Dorsolateral prefrontal cortex (tissue), 122 donors: ENCODE measurements at places on chromosomes 3 and 15.
A peak's percentile ranks its signal among the peaks of the same experiment; 100 is the strongest.

GRCh38 chr3:197137751-197138150, 108.1 kb upstream of the MELTF start:
- no peak for DNase-seq

GRCh38 chr15:61835496-61836106, 224.6 kb downstream of the VPS13C start:
- peak; percentile 56 for DNase-seq

DNA sequence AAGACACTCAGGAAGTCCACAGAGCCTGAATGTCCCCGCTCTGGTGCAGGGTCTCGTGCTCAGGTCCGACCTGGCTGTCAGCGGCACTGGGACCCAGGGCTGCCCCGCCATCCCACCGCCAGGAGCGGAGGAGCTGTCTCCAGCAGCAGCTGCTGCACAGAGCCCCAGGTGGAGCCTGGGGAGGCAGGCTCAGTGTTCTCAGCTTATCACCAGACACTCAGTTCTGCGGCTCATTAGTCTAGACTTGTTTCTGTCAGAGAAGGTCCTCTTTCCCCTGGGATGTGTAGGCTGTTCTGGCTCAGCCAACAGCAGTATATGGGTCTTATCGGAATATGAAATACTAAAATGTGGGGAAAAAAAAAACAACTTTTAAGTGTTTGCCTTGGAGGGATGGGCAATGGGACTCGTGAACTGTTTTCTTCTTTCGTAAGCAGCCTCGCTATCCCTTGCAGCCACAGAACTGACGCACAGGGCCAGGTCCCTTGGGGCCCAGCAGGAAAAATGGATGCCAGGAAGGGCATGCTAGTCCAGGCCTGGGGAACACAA, 75.9 kb downstream of the KLF13 start:
- DNase-seq: no peak

- peak; percentile 30 for DNase-seq
Measured at GRCh38 chr15:60590935-60591495, 112.1 kb upstream of the ICE2 start.

DNA sequence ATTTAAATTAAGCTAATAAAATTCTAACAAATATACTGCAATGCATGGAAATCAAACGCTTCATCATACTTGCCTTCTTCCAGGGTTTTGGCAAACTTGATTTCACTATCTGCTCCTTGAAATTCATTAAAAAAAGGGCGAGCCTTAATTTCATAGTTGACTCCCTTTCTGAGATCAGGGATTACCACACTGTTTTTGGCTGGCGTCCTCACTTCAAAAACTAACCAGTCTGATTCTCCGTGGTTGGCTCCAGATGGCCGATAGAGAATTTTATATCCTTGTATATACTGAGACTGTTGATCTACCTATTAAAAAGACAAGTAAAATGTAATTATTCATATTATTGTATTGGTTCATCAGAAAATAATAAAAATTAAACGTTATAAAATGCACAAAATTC, 1106.8 kb downstream of the ROBO1 start:
- no peak for DNase-seq

GRCh38 chr3:169454823-169455222, 208.7 kb downstream of the MECOM start:
- DNase-seq: no peak

GRCh38 chr3:100802126-100802525, 92.8 kb downstream of the TFG start:
- no peak for DNase-seq

- no peak for DNase-seq
Measured at GRCh38 chr3:184567946-184568559, 6.5 kb downstream of the EPHB3 start.

DNA sequence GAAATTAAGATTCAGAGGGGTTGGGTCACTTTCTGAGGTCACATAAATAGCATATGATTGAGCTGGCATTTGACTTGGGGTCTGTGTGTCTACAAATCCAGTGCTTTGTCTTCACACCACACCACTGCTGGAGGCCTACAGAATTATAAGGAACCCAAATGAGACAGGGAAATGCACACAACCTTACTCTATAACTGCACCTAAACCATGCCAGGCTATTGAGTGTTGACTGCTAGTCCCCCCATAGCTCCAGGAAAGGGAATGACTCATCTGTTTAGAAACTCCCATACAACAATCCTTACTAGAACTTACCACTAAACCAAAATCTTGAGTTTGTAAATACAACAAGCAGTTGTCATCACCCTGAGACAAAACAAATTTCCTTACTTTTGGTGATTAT, 16.9 kb upstream of the TSC22D2 start:
- DNase-seq: no peak

DNA sequence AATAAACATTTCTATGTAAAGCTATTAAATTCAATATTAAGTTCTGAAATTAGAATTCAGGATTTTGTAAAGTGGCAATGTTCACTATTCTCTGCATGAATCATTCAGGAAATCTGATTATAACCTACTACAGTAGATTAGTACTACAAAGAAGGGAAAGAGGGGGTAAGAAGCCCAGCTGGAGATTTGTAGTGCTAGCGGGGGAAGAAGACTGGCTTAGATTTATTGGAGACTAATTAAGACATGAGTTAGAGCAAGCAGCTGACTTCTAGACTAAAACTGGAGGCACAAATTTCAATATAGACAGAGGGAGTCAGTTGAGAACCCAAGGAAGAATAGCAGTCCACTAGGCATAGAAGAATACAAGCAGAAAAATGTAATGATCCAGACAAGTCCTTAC, 55.8 kb upstream of the SETMAR start:
- no peak for DNase-seq

- DNase-seq: no peak
Measured at GRCh38 chr3:171825222-171825828, 15.0 kb upstream of the PLD1 start.

- DNase-seq: no peak
Measured at GRCh38 chr15:31434588-31435260, 108.1 kb downstream of the KLF13 start.

- no peak for DNase-seq
Measured at GRCh38 chr3:121894301-121894990, at the start of gene SLC15A2. Gene SLC15A2, plus strand, starts transcription at chr3:121894401. Its CDS starts 76 bp downstream, at chr3:121894477.

DNA sequence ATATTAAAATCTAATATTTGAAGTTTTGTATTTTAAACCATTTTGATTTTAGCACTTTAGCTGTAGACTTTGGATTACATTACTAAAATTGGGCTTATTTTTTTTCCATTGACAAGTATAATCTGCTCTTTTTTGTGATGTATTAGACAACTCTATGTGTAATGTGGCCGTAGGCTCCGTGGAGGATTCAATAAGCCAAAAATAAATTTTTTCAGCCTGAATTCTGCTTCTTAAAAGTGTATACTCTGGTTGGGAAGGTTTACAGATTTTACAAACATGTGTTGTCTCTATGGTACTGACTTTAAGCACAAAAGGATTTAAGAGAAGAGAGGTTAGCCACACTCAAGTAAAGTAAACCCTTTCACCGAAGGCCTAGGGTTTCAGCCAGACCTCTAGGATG, 110.8 kb downstream of the PLCL2 start:
- DNase-seq: no peak

DNA sequence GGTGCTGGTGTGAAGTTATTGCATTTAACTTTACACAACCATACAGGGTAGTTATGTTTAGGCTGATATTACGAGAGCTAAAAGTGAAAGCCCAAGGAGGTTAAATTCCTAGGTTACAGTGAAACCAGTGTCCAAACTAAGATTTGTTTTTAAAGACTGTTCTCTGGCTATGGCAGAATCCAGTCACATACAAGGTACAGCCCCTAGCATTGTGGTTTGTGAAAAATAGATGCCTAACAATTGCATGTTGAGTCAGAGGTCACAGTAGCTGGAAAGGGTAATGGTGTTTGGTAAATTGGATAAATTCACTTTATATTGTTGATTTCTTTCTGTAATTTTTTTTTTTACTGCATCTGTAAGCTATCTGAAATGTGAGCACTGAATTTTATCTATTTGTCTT, 614.6 kb upstream of the TBL1XR1 start:
- no peak for DNase-seq

DNA sequence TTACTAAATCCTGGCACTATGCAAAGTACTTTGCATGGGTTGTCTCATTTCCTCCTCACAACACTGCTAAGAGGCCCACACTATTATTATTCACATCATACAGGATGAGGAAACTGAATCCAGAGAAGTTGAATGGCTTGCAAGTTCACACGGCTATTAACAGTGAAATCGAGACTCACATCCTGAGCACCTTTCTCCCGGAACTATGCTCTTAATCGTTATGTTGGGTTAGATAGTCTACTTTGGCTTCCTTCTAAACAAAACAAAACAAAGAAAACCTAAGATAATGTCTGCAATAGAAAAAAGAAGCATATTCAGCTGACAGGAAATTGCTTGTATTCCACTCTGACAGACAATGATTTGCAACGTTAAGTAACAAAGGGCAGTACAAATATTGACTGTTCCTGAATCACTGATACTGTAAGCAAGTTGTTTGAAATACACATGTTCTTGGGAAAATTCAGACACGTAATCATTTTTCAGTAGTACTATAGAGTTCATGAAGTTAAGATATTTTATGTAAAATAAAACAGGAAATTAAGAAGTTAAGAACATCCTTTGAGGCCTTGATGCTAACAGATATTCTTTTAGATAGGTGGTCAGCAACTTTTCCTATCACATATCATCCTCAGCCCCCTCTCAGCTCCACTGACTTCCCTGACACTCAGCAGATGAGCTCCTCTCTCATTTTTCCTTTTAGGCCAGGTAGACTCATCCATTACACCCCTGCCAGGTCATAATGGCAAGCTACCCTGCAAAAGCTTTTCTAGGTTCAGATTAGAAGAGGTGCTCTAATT, 40.7 kb downstream of the C2CD4B start:
- no peak for DNase-seq

DNA sequence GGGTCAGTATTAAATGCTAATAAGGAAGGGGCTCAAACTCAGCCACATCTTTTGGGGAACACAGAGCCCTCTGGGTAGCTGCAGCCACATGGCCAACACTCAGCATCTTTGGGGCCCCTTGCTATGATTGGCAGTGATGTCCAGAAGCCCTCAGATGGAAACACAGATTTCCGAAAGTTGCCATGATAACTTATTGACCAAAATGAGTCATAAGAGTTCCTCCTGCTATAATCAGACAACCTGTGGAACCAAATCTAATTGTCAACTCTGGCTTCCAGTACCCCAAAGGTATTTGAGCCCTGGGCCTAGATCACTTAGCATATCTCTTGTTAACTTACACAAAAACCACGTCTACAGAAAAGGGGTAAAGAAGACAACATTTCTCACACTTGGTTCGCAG, 392.2 kb downstream of the KCNH8 start:
- DNase-seq: no peak

GRCh38 chr3:14725564-14726440, 50.9 kb downstream of the C3orf20 start:
- no peak for DNase-seq

- no peak for DNase-seq
Measured at GRCh38 chr15:44735482-44736180, 697 bp upstream of the TRIM69 start.

GRCh38 chr3:29683018-29683993, 402.4 kb downstream of the RBMS3 start:
- DNase-seq: no peak

DNA sequence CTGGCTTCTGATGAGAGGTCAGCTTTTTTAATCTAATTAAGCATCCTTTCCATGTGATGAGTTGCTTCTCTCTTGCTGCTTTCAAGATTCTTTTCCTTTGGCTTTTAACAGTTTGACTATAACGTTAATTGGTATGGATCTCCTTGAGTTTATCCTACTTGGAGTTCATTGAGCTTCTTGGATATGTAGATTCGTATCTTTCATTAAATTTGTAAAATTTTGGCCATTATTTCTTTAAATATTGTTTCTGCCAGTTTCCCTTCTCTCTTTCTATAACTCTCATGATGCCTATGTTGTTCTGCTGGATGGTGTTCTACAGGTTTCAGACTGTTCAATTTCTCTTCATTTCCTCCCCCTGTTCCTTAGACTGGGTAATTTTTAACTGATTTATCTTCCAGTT, 21.0 kb upstream of the MTMR10 start:
- DNase-seq: no peak

DNA sequence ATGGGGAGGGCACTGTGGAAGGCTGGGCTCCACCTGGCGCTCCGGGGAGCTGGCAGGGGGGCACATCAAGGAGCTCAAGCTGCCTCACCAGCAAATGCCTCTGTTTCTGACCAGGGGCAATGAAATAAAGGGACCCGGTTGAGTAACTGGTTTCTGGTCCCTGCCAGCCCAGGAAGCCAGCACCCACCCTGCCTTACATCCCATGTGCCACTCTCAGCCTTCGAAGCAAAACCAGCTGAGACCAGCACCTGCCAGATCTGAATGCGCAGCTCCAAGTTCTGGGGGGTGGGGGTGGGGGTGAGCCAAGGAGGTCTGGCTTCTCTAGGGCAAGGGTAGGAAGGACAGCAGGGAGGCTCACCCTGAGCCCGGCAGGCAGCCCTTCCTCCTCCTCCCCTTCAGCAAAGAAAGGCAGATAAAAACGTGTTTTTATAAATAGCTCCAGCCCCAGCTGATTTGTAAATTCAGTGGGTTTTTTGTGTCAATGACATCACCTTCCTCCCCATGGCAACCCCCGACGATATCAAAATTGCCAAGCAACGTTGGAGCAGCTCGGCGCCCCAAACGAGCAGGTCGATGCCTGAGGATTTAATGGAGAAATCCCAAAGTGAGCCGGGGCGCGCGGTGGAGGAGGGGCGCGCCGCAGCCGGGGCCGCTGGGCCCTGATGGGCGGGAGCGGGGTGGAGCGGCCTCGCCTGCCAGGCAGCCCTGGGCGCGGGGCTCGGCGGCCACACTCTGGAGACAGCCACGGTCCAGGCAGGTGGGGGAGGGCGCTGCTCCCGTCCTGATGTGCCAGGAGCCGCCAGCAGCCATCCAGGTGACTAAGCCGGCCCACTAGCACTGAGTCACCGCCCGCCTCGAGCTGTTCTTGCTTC, at the start of gene PAK6:
PAK6 (plus strand) TSS at position 532 of the 872 bp plus-strand sequence. CDS start 25,723 bp downstream, outside the sequence.
- peak; percentile 67 for DNase-seq

DNA sequence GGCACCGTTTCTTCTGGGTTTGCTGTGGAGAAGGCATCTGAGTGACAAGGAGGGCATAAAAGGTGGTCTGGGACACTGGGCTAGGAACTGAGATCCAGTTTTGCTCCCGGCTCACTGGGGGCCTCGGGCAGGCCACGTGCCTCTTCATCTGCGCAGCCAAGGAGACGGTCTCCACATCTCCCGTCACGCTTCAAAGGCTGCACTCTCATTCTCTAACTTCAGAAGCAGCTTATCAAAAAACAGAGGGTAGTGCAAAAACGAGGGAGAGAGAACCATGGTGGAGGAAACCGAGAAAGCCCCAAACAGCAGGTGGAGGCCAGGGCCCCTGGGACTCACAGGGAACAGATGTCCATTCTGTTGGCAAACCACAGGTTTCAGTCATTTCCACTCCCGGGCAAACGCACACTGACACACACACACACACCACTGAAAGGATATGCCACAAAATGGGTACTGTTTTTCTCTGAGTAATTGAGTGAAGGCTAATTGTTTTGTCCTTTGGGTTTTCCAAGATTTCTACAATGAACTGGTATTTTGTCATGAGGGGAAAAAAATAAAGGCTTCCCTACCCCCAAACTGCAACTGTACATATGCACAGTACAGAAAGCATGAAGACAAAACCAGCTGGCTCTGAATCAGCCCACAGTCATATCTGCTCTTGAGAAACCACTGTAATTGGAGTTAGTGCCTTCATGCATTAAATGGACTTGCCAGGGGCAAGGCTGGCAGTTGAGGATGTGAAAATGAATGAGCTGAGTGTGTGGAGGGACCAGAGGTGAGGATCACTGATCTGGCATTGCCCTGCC, 71.9 kb downstream of the MGLL start:
- DNase-seq: no peak

GRCh38 chr3:13272831-13273603, 147.1 kb downstream of the NUP210 start:
- DNase-seq: peak; percentile 78
